ENCODE measurements at places on chromosomes 11 and 22.
A peak's percentile ranks its signal among the peaks of the same experiment; 100 is the strongest.

DNA sequence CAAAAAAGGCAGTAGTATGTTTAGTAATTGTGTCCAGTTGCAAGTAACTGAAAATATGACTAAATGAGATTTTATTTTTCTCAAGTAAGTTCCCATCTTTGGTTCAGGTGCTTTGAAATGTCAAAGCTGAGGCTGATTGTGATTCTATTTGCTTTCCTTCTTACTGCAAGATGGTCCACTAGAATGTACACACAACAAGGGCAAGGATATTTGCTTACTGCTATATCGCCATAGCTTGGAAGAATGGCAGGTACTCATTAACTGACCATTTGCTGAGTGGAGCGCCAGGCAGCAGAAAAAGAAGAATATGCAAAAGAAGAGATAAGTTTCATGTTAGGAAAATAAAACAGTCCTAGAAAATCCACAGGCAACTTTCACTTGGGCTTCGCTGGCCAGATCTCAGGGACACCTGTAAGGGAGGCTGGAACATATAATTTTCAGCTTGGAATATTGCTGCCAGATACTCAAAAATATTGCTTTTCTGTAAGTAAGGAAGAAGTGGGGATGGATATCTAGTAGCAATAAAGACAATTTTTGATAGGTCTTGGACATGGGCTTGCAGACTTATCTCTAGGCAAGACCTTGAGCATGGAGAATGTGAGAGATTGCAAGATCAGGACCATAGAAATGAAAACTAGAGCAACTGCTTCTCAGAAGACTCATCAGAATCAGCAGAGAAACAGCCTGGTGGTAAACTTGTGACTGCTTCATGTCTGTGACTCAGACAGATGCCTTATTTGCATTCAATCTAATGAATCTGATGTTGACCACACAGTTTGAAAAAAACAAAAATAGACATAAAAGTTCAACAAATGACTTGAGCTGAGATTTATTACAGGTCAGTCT, 44.8 kb upstream of the OR9Q1 start:
- DNase-seq: no peak

- no peak for DNase-seq
Observed at GRCh38 chr22:21734540-21735199, 924 bp downstream of the YPEL1 start.

DNA sequence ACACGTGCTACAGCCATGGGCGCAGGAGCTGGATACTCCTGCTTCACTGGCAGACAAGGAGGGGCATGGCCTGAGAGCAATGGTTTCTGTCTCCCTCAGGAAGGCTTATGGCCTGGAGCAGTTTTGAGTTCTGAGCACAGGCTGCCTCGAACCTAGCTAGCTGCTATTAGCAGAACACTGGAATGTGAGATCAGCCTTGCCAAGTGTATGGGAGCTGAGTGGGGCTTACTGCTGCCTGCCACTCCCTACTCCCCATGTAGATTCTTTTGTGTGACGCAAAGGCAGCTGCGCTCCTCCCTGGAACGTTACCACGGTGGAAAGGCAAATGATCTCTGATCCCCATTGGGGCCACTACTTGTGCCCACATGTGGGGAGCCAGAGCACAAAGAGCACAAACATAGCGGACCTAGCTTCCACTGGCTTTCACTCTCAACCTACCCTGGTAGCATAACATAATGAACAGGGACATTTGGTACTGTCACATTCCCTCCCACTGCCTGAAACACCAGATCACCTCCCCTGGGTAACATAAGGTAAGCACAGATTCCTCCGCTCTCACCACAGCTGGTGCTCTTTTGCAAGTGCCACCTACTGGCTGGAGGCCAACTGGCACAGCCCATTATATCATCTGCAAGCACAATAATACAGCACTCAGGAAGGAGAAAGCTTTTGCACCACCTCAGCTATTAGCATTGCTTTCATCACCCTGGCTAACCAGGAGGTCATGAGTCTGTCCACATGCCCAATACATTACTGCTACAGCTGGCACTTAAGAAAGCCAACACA, 84.6 kb upstream of the GUCY1A2 start:
- DNase-seq: no peak

DNA sequence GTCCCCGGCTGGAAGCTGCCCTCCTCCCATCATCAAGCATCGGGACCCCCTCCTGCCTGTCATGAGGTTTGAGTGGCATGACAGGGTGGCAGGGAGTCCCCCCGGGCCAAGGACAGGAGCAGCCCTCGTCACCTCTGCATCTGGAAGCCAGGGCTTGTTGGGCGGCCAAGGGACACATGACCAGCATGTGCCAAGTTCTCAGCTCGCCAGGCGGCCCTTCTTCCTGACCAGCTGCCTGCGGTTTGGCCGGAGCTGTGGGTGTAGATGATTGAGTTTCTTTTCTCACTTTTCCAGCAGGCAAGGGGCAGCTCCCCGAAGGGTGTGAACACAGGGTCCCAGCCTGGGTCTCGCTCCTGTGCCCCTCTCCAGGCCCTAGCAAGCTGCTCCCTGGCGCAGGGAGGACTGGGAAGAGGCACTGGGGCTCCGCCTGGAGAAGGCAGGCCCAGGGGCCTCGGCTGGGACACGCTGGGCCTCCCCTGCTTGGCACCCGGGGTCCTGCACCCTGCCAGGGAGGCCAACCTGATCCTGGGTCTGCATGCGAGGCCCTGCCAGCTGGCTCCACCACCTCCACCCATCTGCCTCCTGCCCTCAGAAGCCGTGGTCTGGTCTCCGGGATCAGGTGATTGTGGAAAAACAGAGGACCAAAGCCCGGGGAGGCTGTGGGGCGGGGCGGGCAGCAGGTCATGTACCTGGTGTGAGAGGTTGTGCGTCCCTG, 13.4 kb downstream of the ARHGAP8 start:
- DNase-seq: no peak

DNA sequence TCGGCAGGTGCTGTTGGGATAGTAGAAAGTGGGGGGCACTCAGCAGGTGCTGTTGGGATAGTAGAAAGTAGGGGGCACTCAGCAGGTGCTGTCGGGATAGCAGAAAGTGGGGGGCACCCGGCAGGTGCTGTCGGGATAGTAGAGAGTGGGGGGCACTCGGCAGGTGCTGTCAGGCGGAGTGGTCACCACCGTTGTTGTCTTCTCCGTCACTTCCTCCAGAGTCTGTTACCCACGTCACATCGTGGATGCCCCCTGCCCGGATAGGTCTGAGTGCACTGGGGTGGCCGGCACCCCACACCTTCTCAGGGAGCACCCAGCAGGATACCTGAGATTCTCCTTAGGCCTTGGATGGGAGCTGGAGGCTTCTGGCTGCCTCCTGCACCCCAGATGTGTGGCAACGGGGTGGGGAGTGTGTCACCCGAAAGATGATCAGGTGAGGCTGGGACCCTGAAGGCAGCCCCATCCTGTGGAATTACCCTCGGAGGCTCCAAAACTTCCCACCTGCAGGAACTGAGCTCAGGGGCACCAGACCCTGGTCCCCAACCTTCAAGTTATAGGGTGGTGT, 24.1 kb upstream of the KRTAP5-7 start:
- DNase-seq: no peak

DNA sequence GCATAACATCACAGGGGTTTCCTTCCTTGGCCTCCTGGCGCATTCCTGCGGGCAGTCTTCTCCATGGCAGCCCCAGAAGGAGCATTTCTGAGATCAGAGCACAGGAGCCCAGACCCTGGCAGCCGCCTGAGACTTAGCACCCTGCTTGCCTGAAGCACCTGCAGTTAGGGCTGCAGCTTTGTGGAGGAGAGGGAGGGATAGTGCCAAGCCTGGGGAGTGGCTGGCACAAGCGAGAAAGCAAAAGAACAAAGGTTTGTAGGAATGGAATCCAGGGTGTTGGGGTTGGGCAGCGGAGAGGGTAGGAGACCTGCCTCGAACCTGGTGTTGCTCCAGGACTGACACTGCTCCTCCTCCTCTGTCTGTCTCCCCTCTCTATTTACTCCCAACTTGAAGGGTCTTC, 66.9 kb downstream of the SCN3B start:
- DNase-seq: no peak

DNA sequence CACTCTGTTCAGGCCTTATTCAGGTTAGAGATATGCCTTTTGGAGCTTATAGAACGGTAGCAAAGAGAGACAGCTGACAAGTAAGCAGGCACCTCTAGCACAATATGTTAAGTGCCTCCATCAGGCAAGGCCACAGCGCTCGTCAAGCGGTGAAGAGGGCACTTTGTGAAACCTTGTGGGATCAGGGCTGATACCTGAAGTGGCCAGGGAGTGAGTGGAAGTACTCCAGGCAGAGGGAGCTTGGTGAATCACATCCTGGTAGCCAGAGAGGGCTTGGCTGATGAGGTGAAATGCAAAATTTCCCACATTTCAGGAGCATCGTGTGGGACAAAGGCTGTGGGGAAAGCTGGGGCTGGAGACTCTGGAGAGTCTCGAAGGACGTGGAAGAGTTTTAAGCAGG, 87.4 kb downstream of the PKNOX2 start:
- DNase-seq: no peak

DNA sequence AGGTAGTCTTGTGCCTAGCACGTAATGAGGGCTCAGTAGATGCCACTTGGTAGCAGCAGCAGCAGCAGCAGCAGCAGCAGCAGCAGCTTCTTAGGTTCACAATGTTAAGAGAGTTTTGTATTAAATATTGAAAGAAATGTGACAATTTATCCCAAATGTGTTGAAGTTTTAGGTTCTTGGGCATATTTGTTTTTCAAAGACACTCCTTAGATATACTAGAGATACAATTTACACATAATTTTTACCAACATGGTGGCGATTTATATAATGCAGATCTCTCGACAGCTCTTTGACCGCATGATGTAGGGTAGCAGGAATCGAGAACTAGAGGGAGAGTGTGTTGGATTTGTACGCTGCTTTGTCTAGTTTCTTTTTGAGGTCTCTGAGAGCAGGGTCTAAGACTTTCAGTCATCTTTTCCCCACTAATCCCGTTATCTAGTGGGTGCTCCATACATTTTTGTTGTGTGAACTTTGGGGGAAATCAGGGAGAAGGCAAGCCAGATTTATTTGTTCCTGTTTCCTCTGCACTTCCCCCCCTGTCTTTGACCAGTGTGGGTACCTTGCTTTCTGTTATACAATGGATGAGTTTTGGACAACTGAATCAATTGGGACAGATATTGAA, 1.4 kb downstream of the FDX1 start:
- no peak for DNase-seq

- no peak for DNase-seq
Observed at GRCh38 chr11:79116600-79116999, 324.2 kb downstream of the TENM4 start.

- peak; percentile 13 for DNase-seq
Observed at GRCh38 chr11:45737056-45737455, 67.9 kb upstream of the SLC35C1 start.

- no peak for DNase-seq
Observed at GRCh38 chr11:69800278-69800677, 18.9 kb downstream of the FGF3 start.

GRCh38 chr11:67023957-67024353, 1.0 kb downstream of the SYT12 start:
- no peak for DNase-seq

DNA sequence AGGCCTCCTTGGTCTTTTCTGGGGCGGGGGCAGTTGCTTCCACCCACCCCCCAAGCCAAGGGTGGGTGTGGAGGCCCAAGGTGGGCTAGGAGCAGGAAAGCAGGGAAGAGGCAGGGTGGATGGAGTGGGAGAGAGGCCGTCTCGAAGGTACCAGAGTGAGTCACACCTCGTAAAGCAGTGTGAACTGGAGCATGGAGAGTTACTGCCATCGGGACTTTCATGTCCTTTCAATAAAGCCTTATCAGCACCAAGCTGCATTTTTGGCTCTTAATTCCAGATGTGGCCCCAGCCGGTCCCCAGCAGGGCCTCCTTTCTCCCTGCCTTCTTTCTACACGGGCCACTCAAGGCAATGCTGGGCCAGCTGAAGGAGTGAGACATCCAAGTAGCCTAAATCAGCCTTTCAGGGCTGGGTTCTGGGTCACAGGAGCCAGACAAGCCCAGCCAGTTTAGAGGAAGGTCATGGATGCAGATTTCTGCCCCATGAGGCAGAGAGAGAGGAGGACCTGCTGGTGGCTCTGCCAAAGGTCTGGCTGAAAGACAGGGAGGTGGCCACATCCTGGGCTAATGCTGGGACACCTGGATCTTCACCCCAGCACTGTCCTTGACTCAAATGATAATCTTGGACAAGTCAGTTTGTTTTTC, 59.0 kb upstream of the CD82 start:
- no peak for DNase-seq

DNA sequence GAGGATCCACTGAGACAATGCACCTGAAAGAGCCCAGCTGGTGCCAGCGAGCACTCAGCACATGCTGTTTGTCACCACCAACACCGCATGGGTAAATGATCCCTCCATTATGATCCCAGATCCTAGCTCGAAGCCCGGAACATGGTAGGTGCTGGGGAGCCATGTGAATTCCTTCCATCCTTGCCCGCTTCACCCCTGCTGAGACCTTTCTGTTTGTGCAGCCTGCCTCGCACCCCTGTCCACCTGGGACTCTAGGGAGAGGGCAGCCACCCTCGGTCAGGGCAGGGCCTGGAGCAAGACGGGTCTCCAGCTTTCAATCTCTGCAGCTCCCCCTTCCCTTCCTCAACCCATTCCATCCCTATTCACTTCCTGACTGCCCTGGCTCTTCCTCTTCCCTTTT, 116.2 kb upstream of the ALX4 start:
- no peak for DNase-seq

- DNase-seq: no peak
Observed at GRCh38 chr11:67429038-67429668, 859 bp downstream of the RPS6KB2 start.

GRCh38 chr22:35575116-35575748, 34.6 kb downstream of the RASD2 start:
- DNase-seq: no peak
